ENCODE measurements at places on chromosomes 1 and 21. TPM values are rescaled to one million over a fixed set of nuclear protein-coding genes. Genes with fewer than 3 reads are reported as not detected.

DNA sequence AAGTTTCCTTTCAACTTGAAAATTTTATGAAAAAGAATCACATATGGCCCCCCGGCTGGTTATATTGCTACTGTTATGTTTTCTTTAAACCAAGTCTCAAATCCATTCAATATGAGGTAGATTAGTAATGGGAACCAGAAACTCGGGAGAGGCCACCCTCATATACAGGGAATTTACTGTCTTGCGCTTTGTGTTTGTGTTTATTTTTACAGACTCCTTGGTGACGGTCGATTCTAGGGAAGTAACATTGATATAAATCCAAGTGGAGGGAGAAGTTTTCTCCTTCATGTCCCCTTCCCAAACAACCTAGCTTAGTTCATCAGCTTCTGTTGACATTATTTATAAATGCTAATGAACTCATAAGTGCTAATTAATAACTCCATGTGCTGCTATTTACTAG lies 163.5 kb upstream of the LMO4 start:
- H3K36me3 ChIP-seq, result no peaks in the 10 kb centered on the region
- H3K27ac ChIP-seq, result no peak overlapping the region
- H3K27me3 ChIP-seq, result no peaks in the 10 kb centered on the region
- no peak for DNase-seq

GRCh38 chr1:15685820-15686219 lies 1.7 kb downstream of the PLEKHM2 start:
- peak; percentile 21 for DNase-seq
- peaks cover 3% of the 10 kb centered on the region for H3K36me3 ChIP-seq
- H3K27me3 ChIP-seq, result no peaks in the 10 kb centered on the region
- H3K27ac ChIP-seq, result no peak overlapping the region

- H3K4me3 ChIP-seq, result no peak overlapping the region
- H3K4me1 ChIP-seq, result peaks cover 7% of the 10 kb centered on the region
- no peak for DNase-seq
- H3K27me3 ChIP-seq, result no peaks in the 10 kb centered on the region
- no peak overlapping the region for H3K27ac ChIP-seq
These were observed 85.2 kb upstream of the VAV3 start for GRCh38 chr1:108050158-108050557.

DNA sequence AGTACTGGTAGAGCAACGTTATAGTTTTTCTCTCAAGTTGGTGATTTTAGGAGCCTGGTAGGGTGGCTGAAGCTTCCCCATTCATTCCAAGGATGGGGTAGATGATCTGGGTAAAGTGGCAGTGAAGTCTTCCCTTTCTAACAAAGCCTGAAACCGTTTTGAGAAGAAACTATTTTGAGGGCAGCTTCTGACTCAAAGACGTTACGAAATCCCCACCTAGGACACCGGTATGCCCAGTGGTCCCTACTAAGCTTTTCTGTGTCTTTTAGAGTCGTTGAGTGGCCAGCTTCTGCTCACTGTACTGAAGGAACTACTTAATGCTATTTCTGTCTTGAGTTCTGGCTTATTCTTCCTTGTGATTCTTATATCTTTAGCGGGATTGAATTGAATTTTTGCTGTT lies 1.4 kb downstream of the WDTC1 start:
- no peak overlapping the region for H3K27ac ChIP-seq
- no peaks in the 10 kb centered on the region for H3K27me3 ChIP-seq
- H3K4me1 ChIP-seq, result no peaks in the 10 kb centered on the region
- no peaks in the 10 kb centered on the region for H3K36me3 ChIP-seq
- H3K4me3 ChIP-seq, result no peak overlapping the region

DNA sequence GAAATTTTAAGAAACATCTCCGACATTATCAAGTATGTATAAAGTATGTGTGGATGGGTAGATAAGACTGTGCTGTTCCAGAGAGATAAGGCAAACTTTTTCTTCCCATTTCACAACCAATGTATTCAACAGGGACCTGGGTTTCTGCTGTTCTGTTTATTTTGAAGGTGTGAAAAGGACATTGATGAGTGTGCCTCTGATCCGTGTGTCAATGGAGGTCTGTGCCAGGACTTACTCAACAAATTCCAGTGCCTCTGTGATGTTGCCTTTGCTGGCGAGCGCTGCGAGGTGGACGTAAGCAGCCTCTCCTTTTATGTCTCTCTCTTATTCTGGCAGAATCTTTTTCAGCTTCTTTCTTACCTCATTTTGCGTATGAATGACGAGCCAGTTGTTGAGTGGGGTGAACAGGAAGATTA lies 174.0 kb downstream of the CRB1 start:
- no peaks in the 10 kb centered on the region for H3K36me3 ChIP-seq
- H3K27ac ChIP-seq, result no peak overlapping the region
- no peaks in the 10 kb centered on the region for H3K27me3 ChIP-seq
- DNase-seq, result no peak
- no peaks in the 10 kb centered on the region for H3K4me1 ChIP-seq
- no peak overlapping the region for H3K4me3 ChIP-seq

GRCh38 chr21:44701023-44701400 lies 4.0 kb downstream of the KRTAP10-12 start:
- H3K27me3 ChIP-seq, result peaks cover 24% of the 10 kb centered on the region
- DNase-seq, result no peak
- no peak overlapping the region for H3K27ac ChIP-seq

DNA sequence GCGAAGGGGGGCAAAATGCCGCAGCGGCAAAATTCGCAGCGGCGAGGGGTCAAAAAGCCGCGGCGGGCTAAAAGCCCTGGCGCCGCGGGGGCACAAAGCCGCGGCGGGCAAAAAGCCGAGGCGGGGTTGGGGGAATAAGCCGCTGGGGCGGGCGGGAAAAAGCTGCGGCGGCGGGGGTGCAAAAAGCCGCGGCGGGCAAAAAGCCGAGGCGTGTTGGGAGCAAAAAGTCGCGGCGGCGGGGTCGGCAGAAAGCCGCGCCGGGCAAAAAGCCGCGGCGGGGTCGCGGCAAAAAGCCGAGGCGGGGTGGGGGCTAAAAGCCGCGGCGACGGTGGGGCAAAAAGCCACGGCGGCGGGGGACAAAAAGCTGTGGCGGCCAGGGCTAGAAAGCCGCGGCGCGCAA lies 3902.5 kb downstream of the SRGAP2C start:
- no peak for DNase-seq
- no peak overlapping the region for H3K27ac ChIP-seq
- no peak overlapping the region for H3K4me3 ChIP-seq
- H3K36me3 ChIP-seq, result no peaks in the 10 kb centered on the region
- no peaks in the 10 kb centered on the region for H3K4me1 ChIP-seq
- H3K27me3 ChIP-seq, result no peaks in the 10 kb centered on the region

Gene TENT5C
- 4.6 TPM for polyA plus RNA-seq

DNA sequence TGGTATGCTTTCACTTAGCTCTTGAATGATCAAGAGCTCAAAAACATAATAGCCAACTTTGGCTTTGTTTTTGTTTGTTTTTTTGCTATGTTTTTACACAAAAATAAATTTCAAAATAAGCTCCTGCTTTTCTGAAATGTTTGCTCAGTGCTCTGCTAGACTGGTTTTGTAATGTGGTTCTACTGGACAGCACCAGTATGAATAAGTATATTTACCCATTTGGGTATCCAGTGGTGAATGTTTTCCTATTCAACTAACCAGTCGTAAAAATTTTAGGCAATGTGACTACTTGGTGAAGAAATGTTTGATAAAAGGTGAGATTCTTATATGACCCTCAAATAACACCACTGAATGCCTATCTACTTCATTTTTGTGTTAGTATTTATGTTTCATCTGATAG lies 308.6 kb downstream of the PTPRC start:
- H3K36me3 ChIP-seq, result no peaks in the 10 kb centered on the region
- no peaks in the 10 kb centered on the region for H3K27me3 ChIP-seq
- H3K27ac ChIP-seq, result no peak overlapping the region

- no peaks in the 10 kb centered on the region for H3K4me1 ChIP-seq
- H3K27ac ChIP-seq, result no peak overlapping the region
- no peaks in the 10 kb centered on the region for H3K36me3 ChIP-seq
- H3K27me3 ChIP-seq, result no peaks in the 10 kb centered on the region
- DNase-seq, result no peak
- H3K4me3 ChIP-seq, result no peak overlapping the region
These were observed 8.1 kb downstream of the TFF3 start for GRCh38 chr21:42307106-42307505.

Gene CFAP141
- not detected for polyA plus RNA-seq
